Bronchial epithelial cell (primary cell): ENCODE measurements at places on chromosomes 7 and 10.

GRCh38 chr10:68816796-68817412, 10.4 kb upstream of the STOX1 start:
- DNase-seq = no peak

DNA sequence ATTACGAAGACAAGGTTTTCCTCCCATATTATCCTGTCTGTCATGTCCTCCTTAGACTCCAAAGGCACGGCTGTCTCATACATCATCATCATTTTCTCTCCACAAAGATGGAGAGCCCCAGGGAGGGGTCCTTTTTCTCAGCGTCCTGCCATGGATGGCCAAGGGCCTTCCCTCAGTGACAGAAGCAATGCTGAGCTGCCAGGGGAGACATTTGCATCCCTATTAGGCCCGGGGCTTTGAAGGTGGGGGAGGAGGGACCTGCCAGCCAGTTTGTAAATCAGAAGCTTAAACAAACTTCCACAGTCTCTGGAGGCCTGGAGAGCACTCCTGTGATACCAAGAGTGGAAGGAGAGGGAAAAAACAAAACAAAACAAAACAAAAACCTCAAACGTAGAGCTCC, 112.4 kb upstream of the ADO start:
- DNase-seq = no peak

DNA sequence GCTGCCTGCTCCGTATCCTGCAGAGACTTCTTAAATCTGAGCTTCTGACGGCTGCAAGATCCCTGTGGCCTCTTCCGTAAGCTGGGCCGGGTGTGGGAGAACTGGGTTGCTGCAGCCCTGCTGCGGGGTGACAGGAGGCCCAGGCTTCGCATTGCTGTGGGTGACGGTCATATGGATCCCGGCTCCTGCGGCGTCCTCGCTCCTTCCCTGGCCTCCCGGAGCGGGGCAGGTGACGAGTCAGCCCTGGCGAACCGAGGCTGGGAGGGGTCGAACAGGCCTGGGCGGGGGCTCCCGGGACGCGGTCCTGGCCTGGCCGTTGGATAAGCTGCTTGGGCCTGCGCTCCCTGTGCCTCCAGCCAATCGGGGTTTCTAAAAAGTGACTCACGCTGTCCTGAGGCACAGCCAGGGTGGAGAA, 7.8 kb upstream of the UBE2D1 start:
- DNase-seq = peak; percentile 14

DNA sequence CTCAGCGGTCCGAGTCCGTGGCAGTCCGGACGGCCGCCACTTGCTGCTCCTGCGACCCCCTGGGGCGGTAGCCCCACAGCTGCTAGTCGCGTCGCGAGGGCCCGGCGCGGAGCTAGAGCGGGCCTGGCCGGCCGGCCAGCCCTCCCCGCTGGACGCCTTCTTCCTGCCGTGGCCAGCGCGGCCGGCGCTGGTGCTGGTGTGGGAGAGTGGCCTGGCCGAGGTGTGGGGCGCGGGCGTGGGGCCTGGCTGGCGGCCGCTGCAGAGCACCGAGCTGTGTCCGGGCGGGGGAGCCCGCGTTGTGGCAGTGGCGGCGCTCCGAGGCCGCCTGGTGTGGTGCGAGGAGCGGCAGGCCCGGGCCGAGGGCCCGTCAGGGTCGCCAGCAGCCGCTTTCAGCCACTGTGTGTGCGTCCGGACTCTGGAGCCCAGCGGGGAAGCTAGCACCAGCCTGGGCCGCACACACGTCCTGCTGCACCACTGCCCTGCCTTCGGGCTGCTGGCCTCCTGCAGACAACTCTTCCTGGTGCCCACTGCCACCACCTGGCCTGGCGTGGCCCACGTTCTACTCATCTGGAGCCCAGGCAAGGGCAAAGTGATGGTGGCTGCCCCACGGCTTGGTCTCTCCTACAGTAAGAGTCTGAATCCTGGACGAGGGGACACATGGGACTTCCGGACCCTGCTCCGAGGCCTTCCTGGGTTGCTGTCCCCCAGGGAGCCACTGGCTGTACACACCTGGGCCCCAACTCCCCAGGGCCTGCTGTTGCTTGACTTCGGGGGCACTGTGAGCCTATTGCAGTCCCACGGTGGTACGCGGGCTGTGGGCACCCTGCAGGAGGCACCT, 631 bp downstream of the HPS6 start:
- no peak for DNase-seq
